ENCODE measurements at places on chromosomes 12 and 14.

DNA sequence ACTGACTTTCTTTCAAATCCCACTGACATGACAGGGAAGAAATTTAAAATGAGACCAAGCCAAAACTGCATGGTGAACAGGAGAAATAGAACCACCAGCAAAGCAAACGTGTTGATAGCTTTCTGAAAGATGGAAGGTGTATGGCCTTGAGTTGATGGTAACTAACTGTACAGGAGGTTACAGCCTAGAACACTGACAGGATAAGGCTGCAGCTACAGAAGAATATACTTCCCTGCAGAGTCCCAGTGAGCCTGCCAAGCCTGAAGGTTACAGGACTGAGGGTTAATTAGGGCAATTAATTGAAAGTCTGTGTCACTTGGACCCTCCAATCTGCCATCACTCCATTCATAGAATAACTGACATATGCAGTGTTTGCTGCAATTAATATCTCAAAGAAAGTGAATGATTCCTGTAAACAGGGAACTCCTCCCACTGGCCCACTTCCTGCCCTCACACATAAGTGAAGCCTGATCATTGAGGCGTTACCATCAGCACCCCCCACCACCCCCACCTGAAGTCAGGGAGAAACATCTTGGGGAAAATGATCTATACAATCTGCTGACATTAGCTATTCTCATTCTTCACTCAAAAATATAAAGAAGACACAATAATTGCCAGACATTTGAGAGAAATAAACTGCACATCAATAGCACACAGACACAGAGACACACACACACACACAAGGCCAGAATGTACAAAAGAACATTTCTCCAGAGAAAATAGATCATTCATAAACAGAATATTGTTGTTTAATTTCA is 73.4 kb downstream of the GTF2A1 start:
- no peak for ATAC-seq

GRCh38 chr14:64623554-64624165 is 73.9 kb downstream of the PPP1R36 start:
- ATAC-seq = no peak

- no peak for ATAC-seq
Measured at GRCh38 chr12:26198742-26199141, 3.4 kb downstream of the SSPN start.

DNA sequence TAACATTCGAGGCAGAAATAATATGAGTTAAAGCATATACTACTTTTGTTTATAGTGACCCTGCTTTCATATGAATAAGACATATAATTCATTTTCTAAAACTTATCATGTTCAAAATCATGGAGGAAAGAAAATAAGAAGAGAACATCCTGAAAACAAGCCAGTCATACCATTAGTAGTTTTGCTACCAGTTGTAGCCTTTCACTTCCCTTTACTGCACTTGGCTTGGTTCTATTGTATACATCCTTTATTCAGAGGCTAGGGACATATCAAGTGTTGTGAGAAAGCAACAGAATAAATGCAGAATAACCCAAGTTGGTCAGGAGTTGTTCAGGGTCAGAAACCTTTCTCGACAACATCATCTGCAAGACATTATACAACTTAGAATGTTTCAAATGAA is 598.7 kb downstream of the SOX5 start:
- no peak for ATAC-seq

DNA sequence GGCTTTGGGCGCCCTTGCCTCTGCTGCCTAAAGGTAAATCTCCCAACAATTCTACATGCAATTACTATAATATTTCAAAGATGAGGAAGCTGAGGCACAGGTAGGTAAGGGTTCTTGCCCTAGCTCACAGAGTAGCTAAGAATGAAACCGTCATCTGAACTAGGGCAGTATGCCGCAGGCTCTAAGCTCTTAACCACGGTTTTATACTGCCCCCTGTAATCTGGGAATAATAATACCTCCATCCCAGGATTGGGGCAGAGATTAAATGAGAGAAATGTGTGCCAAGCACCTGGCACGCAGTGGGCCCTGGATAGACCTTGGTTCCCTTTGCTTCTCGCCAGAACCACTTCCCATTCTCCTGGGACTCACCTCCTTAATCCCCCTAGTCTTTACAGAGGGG is 1.5 kb upstream of the HRK start:
- peak; percentile 9 for ATAC-seq

DNA sequence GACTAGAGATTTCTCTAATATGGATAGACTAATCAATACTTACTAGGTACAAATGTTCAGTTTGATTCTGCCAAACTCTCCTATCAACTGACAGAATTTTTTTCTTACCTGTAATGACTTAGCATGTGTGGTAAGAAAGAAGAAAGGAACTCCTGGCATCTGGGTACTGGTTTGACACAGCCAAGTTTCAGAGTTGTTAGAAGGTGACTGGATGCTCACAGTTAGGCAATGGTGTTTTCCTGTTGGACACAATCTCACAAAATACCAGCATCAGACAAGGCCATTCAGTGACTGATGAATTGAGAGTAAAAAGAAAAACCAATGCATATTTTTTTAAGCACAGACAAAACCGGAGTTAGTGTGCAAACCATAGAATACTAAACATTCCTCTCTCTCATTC is 4.2 kb downstream of the MUCL1 start:
- ATAC-seq = no peak

- no peak for ATAC-seq
Measured at GRCh38 chr14:70893858-70894291, 13.4 kb upstream of the PCNX1 start.

GRCh38 chr12:24135158-24135850 is 185.8 kb upstream of the SOX5 start:
- ATAC-seq = peak; percentile 41

GRCh38 chr12:13503094-13503835 is 306.7 kb downstream of the EMP1 start:
- no peak for ATAC-seq

DNA sequence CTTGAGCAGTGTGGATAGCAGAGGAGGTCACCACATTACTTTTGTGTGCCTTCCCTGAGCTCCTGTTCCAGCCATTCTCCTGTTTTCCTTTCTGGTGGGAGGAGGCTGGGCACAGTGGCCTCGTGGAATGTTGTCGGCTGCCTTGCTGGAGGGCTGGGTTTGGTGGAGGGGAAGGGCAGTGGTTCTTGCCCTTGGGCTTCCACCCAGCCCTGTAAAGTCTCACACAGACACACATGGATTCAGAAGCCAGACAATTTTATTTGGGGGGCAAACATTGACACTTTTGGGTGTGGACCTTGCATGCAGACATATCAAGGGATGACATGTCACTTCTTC is 866 bp downstream of the NPFF start:
- ATAC-seq = no peak

GRCh38 chr12:60278209-60278608 is 682.4 kb downstream of the SLC16A7 start:
- no peak for ATAC-seq

DNA sequence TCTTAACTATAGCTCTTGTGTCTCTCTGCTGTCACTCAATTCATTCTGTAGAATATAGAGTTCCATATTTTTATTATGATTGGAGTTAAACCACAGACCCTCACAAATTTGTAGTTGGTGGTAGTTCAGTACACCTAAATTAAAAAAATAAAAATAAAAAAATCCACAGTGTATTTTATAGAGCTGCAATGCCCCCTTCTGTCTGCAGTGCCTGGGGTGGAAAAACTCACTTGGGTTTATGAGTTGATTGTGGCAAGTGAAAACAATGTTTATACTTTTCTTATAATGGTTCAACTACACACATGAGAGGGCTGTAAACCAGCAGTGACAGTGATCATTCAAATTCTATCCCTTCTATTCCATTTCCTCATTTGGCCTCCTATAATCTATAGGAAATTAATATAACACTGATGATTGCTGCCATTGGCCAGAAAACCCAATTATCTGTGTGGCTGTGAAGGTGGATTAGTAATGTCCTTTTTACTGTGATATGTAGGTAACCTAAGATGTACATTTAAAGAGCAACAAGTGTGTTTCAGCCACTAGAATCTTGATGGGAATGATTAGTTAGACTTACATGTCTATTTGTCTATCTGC is 166.9 kb upstream of the LRIG3 start:
- ATAC-seq = no peak

DNA sequence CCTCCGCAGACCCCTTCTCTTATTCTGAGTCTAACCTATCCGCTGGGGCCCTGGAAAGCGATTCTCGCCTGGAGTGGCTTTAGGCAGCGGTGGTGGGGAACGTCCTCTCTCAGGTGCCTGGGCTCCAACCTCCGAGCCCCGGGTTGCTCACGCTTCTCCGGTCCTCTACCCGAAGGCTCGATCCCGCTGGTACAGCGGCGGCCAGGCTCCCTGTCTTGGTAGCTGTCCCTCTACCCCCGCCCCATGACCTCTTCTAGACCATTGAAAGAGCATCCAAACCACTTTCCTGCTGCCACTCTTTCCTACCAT is 505 bp upstream of the HEBP1 start:
- ATAC-seq = peak; percentile 55

DNA sequence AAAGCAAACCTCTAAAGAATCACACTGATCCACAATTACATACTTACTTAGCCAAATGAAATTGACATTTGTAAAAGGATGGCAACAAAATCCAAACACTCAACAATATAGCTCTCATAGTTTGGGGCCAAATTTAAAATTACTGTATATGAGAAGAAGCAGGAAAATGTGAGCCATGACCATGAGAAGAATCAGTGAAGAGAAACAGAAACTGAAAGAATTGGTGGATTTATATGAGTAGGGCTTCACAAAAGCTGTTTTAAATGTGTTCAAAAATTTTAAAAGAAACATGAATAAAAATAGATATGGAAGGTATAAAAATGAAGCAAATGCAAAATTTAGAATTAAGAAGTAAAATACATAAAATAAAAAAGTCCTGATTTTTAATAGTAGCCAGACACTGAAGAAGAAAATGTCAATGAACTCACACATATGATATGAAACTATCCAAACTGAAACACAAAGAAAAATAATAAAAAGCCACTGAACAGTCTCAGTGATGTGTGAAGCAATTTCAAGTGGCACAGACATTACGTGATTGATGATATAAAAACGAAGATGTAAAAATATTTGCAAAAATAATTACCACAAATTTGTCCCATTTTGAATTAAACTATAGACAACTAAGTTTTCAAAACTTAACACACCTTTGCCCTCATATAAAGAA is 87.9 kb upstream of the MDGA2 start:
- no peak for ATAC-seq

DNA sequence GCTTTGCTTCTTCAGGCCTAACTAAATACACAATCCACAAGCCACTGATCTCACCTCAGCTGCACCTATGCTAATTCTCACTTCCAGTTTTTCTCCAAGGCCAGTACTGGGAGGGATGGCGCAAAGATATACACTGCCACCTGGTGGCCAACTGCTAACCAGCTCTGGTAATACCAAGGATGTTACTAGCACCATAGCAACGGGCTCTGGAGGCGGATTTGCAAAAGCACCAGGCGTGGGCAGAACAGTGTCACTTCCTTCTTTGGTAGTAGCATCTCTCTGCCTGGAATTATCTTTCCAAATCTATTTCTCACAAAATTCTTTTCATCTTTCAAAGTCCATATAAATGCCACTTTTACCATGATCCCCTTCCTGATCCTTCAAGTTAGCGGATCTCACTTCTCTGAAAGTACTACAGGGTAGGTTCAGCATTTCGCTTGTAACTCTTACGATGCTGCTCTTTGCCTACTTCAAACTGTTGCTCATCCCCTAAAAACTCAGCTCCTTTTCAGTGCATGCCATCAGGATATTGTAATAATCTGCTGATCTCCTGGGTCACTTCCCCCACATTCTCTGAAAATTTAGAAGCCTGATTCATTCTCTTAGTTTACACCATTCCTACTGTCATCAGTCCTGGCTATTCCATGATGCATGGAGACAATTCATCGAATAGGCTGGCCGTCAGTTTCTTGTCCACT is 37.1 kb upstream of the FOXJ2 start:
- peak; percentile 100 for ATAC-seq

DNA sequence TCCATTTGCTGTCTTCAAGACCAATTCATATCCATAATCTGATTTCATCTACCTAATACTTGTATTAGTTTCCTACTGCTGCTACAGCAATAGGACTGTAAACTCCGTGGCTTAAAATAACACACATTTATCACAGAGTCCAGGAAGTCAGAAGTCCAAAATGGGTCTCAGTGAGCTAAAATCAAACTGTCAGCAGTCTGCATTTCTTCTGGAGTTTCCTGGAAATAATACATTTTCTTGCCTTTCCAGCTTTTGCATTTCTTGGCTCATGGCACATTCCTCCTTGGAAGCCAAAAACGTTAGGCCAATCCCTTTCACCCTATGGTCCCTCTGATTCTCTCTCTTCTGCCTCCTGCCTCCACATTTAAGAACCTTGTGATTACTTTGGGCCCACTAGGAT is 239.8 kb downstream of the PRKD1 start:
- ATAC-seq = no peak
